Heart left ventricle (tissue), 16 donors: ENCODE measurements at places on chromosomes 4 and X.

GRCh38 chr4:168188754-168189153 is 96.4 kb downstream of the ANXA10 start:
- no peak overlapping the region for H3K27ac ChIP-seq
- no peaks in the 10 kb centered on the region for H3K36me3 ChIP-seq
- no peaks in the 10 kb centered on the region for H3K4me1 ChIP-seq

DNA sequence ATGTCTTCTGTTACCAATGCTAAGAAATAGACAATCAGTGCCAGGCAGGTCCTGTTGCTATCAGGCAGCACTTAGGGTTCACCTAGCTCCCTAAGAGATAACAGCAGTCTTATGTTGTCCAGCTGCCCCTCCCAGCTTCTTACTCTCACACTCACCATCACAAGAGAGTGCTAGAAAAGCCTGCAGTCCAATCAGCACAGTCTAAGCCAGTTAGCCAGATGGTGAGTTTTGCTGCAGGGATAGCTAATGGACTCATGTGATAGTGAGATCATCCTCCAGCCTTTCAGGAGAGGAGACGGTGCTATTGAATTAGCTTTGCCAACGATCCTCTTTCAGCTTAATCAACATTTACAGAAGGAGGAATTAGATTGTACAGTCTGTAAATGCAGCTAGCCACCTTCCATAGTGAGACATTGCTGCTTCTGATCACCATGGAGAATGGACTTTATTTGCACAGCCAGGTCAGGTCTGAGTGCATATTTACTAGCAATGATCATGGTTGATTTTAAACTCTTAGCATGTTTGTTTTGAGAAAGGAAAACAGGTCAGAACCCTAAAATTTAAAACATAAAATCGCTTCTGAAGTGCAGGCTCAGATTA is 438.3 kb downstream of the CENPC start:
- H3K36me3 ChIP-seq: no peaks in the 10 kb centered on the region
- no peak for DNase-seq
- H3K27ac ChIP-seq: no peak overlapping the region
- no peaks in the 10 kb centered on the region for H3K4me1 ChIP-seq
- no peak overlapping the region for H3K4me3 ChIP-seq

- no peak within 1 kb of the TSS for H3K27ac ChIP-seq
- H3K36me3 ChIP-seq: no peaks in the 10 kb centered on the region
- H3K4me1 ChIP-seq: no peaks in the 10 kb centered on the region
- peak; percentile 32 for DNase-seq
Observed at GRCh38 chr4:121951521-121952110, at the start of gene TRPC3. TRPC3 (minus strand) TSS chr4:121952060; CDS start chr4:121951680, 380 bp downstream.

DNA sequence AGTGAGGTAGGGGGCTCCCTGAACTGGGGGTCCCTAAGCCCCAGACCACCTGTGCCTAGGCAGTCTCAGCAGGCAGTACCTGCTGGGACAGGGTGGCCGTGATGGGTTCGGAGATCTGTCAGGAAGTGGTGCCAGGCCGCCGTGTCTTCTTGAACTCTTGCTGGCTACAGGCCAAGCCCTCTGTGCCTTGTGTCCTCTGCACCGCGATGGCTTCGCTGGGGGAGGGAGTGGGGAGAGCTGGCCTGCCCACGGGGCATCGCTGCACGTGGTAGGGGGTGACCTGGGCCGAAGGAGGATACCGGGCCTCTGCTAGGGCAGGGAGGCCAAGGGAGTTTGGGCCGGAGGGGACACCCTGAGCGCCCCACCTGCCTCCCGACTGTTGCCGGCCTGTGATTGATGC is 96.7 kb upstream of the NKX1-1 start:
- no peak overlapping the region for H3K27ac ChIP-seq
- H3K36me3 ChIP-seq: no peaks in the 10 kb centered on the region
- H3K4me1 ChIP-seq: peaks cover 5% of the 10 kb centered on the region
- DNase-seq: peak; percentile 8

GRCh38 chr4:151362404-151363164 is 37.2 kb upstream of the SH3D19 start:
- H3K4me1 ChIP-seq: no peaks in the 10 kb centered on the region
- no peak overlapping the region for H3K4me3 ChIP-seq
- no peaks in the 10 kb centered on the region for H3K36me3 ChIP-seq
- DNase-seq: peak; percentile 85
- no peak overlapping the region for H3K27ac ChIP-seq

DNA sequence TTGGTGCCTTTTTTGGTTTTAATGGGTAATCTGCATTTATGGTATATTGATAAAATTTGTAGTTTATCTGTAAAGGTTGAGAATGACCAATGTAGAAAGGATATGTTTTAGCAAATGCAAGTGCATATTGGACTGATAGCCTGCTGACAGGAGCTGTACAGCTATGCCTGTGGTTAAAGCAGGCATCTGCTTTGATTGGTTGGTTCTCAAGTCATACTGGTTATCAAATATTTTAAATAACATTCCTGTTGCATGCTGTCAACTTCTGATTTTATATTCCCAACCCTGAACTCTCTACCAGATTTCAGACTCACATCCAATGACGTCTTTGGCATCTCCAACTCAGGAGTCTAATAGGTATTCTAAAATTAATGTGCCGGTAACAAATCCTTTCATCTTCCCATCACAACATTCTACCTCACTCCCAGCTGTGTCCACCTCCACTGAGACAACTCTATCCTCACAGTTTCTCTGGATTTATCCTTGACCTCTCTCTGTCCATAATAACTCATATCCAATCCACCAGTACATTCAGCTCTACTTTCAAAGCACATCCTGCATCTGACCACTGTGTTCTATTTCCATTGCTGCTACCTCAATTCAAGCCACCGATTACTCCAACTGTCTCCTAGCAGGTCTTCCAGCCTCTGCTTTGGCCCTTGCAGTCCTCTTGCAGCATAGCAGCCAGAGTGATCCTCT is 125.7 kb downstream of the CAMK2D start:
- H3K4me3 ChIP-seq: no peak overlapping the region
- no peaks in the 10 kb centered on the region for H3K27me3 ChIP-seq
- H3K4me1 ChIP-seq: peaks cover 75% of the 10 kb centered on the region
- no peak for DNase-seq
- no peaks in the 10 kb centered on the region for H3K36me3 ChIP-seq
- peak overlapping the region; percentile 95 for H3K27ac ChIP-seq

DNA sequence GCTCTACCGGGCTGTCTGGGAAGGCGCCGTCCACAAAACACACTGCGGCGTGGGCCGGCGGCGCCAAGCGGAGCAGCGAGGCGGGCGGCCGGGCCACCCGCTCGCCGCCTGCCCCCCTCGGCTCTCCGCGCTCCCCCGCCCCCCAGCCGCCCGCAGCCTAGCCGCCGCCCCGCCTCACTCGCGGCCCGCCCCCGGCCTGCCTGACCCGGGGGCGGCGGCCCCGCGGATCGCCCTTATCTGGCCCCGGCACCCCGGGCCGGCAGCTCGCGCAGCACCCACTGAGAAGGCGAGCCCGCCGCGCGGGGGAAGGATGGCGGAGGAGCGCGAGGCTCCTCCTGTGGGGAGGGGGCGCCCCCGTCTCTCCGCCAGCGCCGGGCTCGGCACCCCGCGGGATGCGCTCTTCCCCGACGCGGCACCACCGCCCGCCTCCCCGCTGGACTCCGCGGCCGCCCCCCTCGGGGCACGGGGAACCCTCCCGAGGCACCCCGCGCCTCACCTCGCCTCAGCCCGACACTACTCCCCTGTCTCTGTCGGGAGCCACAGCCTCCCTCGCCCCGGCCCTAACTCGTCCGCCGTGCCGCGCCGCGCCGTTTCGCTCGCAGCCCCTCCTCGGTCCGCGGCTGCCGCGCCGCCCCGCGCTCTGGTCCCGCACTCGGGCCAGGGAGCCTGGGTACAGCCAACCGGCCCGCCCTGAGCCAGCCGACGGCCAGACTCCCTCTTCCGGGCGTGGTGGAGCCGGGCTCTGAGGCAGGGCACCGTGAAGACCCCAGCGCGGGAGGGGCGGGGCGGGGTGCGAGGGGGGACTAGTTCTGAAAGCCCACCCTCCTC is 566 bp downstream of the ATP11C start:
- peak overlapping the region; percentile 82 for H3K27ac ChIP-seq
- H3K36me3 ChIP-seq: no peaks in the 10 kb centered on the region
- no peaks in the 10 kb centered on the region for H3K27me3 ChIP-seq
- peaks cover 4% of the 10 kb centered on the region for H3K4me1 ChIP-seq

DNA sequence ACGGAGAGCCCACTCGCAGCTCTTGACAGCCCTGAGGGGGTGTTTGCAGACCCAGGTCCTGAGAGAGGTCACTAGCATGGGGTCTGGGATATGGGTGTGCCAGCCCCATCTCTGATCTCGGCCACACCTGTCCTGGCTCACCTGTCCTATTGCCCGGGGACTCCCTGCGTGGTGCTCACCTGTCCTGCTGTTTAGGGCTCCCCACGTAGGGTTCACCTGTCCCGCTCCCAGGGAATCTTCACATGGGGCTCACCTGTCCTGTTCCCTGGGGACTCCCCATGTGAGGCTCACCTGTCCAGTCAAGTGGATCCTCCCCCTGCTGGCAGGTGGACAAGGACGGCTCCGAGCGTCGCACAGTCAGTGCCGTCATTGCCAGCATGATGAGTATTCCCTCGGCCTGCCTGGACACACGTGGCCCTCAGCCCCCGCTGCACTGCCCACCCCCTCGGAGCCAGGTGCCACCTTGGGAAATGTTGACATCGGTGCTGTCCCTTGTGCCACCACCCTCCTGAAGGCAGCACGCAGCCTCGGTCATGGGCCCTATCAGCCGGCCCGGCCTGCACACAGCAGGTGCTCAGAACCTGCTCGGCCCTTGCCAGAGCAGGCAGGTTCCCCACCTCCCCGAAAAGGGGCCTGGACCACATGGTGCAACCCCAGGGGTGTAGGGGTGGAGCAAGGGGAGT is 6.3 kb downstream of the SLC49A3 start:
- peak; percentile 34 for DNase-seq
- no peak overlapping the region for H3K4me3 ChIP-seq
- no peaks in the 10 kb centered on the region for H3K27me3 ChIP-seq
- no peak overlapping the region for H3K27ac ChIP-seq

GRCh38 chr4:40118861-40119260 is 62.2 kb downstream of the N4BP2 start:
- no peak for DNase-seq
- no peaks in the 10 kb centered on the region for H3K27me3 ChIP-seq
- H3K4me3 ChIP-seq: no peak overlapping the region
- H3K27ac ChIP-seq: no peak overlapping the region

GRCh38 chr4:165966833-165967232 is 93.8 kb downstream of the TLL1 start:
- no peak overlapping the region for H3K4me3 ChIP-seq
- H3K27me3 ChIP-seq: no peaks in the 10 kb centered on the region

DNA sequence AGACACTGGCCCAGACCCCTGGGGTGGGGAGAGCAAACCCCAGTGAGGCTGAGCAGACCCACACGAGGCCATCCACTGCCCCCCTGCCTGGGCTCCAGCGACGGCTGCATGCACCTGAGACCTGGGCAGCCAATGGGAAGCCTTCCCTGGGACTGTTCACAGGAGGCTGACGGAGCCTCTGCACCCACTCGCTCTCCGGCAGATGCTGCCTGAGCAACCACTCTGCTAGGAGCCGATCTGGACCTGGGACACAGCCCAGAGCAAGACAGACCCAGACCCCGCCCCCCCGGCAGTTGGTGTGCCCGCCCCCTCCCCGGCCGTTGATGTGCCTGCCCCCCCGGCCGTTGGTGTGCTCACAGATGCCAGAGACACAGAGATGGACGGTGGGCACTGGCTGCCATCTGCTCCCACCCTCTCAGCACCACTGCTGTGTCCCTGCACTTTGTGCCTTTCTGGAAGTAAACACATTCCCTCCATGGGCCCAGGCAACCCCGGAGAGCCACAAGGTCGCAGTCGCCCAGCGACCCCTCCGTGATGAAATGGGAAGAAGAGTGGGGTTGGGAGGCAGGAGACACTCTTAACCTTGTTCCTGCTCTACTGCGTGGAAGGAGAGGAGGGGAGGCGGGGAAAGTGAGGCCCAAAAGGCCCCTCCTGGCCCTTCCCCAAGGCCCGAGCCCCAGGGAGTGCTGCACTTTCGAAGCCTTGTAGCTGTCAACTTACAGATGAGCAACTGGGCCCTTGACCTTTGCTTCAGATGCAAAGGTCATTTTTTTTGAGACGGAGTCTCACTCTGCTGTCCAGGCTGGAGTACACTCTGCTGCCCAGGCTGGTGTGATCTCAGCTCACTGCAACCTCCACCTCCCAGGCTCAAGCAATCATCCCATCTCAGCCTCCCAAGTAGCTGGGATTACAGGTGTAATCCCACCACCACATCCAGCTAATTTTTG is 62.0 kb downstream of the ZFYVE28 start:
- no peak overlapping the region for H3K27ac ChIP-seq
- H3K4me3 ChIP-seq: no peak overlapping the region
- H3K36me3 ChIP-seq: no peaks in the 10 kb centered on the region
- H3K27me3 ChIP-seq: no peaks in the 10 kb centered on the region
- DNase-seq: no peak
